ENCODE measurements at places on chromosomes 7 and 10.

- no peak for DNase-seq
Measured at GRCh38 chr10:78511324-78512204, 477.9 kb downstream of the RPS24 start.

DNA sequence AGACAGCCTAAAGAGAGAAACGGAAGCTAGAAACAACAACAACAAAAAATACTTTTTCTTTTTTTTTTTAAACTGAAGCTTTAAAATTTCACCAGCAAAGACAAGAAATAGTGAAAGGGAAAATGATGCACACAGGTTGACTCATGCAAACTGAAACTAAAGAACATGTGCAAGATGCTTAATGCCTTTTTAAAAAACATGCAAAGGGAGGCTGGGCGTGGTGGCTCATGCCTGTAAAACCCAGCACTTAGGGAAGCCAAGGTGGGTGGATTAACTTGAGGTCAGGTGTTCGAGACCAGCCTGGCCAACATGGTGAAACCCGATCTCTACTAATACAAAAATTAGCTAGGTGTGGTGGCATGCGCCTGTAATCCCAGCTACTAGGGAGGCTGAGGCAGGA, 15.1 kb upstream of the CUBN start:
- DNase-seq: no peak

- DNase-seq: peak; percentile 15
Measured at GRCh38 chr10:86295791-86296190, 70.8 kb downstream of the GRID1 start.

- DNase-seq: no peak
Measured at GRCh38 chr10:19929506-19930140, 113.4 kb downstream of the PLXDC2 start.

DNA sequence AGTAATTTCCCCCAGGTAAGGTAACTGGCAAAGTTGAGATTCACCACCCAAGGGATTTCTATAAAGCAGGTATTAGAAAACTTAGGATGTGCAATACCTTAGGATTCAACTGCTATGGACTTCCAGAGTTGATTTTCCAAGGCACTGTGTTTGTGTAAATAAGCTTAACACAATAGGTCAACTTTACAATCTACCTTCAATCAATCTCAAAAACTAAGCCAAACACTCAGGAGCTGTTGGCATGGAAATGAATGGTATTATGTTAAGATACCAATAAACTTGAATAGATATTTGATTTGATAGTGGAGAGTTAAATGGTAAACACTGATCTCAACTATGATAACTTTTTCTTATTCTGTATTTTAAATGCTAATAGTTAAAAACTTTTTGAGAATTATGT, 762 bp upstream of the SEMA3E start:
- DNase-seq: no peak

GRCh38 chr7:156121434-156121833, 309.2 kb upstream of the SHH start:
- no peak for DNase-seq

- no peak for DNase-seq
Measured at GRCh38 chr10:63603709-63604445, 82.7 kb downstream of the REEP3 start.

DNA sequence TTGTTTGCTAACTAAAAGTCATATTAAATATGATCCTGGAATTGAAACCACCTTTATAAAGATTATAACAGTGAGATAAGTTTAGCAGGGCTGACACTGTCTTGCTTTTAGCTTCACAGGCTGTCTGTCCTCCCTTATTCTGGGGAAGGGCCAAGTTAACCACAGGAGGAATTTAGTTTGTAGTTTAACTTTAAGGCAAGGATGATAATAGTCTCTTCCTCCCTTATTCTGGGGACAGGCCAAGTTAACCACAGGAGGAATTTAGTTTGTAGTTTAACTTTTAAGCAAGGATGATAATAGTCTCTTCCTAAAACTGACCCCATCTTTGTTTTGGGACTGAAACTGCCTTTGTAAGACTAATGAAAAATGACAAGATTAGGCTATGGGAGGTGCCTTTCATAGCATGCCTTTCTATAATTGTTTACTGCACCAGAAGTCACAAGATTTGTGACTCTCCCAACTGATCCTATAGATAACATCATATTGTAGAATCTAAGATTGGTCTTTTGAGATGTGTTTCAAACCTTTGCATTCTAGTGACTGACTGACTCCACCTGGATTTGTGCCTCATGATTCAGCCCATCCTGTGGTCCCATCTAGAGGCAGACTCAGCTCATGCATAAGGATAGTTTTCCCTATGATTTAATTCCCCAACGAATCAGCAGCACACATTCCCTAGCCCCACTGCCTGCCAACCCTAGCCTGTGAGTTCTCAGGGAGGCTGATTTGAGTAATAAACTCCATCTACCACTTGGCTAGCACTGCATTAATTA, 212.0 kb downstream of the MAGI2 start:
- no peak for DNase-seq

DNA sequence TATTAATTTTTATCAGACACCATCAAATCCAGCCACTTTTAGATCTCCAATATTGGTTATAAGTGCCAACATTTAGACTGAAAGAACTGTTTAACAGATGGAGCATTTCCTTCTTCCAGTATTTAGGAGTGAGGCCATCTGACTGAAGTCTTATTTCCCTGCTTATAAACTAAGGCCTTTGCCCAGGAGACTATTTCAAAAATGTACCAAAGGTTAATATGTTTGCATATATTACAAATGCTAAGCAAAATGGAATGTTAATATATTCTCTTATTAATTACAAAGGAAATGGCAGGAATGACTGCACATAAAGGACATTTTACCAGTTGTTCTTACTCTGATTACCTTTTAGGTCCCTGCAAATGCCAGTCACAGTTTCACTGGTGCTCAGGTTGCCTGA, 238.9 kb upstream of the PLXNA4 start:
- no peak for DNase-seq

DNA sequence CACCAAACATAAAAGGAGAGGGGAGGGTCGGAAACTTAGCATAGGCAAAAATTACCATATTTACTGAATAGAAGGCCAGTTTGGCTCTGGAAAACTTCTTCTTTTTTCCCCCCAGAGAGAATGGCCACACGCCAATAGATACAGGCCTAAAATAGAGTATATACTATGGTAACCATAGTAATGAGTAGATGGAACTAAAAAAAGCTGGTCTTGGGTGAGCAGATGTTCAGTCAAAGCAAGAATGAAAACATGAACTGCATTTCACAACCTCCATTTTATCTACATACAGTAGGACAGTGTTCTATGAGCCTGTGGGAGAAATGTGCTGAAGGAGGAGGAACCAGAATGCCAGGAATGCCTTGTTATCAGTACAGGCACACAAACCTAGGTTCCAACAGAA, 141.7 kb upstream of the SEMA3A start:
- no peak for DNase-seq

DNA sequence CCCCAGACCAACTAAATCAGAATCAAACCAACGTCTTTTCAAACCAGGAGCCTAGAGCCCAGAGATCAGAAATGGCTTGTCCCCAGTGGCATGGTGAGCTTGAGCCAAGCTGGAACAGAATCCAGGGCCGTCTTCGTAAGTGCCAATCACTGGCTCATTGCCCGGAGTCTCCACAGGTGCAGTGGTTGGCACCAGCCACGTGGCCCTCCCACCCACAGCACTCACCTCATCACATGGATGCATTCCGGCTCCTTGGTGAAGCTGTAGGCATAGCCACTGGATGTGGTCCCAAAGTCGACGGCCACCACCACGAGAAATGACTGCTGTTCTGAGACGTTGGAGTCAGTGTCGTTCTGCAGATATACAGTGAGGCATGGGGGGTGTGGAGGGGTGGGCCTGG, 37.4 kb downstream of the HSPA12A start:
- DNase-seq: no peak

GRCh38 chr7:8390262-8390626, 43.2 kb upstream of the NXPH1 start:
- no peak for DNase-seq

- no peak for DNase-seq
Measured at GRCh38 chr7:86814661-86815379, 171.1 kb downstream of the GRM3 start.

DNA sequence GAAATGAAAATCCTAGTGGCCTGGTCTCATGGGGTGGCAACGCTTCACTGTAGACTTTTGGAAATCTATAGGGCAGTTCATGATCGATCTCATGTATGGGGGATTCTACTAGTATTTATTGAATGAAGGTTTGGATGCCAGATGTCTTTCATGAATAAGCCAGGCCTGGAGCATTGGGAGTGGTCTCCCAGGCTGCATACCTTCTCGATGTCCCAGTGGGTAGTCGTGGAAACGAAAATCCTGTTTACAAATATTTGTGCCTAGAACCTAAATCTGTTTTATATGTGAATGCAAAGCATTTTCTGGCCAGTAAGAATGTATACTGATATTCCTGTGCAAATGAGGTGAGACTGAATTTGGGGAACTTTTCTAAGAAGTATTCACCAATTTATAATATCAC, 105.0 kb upstream of the C1QL3 start:
- no peak for DNase-seq

- DNase-seq: no peak
Measured at GRCh38 chr7:77788327-77788902, 9.8 kb downstream of the TMEM60 start.

- no peak for DNase-seq
Measured at GRCh38 chr7:46756996-46757395, 824.9 kb downstream of the TNS3 start.

- DNase-seq: no peak
Measured at GRCh38 chr10:116744163-116744753, 1.9 kb upstream of the HSPA12A start.

Measured in right forelimb (tissue), 1 donor.